Activated CD4-positive, alpha-beta memory T cell treated with anti-CD3 and anti-CD28 coated beads, Interleukin-2, amount 10 ng/mL, durations not matched to agents 7 days and 5 days (primary cell): ENCODE measurements at places on chromosomes 13 and 19.

GRCh38 chr13:65540175-65540574 is 1690.0 kb downstream of the PCDH9 start:
- no peaks in the 10 kb centered on the region for H3K27me3 ChIP-seq
- no peaks in the 10 kb centered on the region for H3K4me1 ChIP-seq
- H3K36me3 ChIP-seq = no peaks in the 10 kb centered on the region
- DNase-seq = no peak
- no peak overlapping the region for H3K4me3 ChIP-seq
- H3K27ac ChIP-seq = no peak overlapping the region

DNA sequence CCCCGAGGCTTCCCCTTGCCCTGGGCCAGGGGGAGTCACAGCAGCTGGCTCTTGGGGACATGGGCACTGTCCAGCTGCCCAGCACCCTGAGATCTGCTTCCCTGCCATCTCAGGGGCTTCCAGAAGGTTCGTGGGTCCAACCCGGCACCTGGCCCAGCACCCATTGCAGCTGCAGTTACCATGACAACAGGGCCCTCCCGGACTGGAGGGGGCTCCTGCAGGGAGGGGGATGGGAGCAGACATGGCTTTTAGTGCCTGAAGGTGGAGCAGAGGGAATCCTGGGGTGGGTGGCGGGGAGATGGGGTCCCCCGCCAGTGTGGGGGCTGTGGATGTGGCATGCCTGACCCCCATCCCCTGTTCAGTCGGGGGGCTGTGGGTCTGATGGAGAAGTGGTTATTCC is 14.7 kb downstream of the PIN1 start:
- H3K36me3 ChIP-seq = peaks cover 17% of the 10 kb centered on the region
- peaks cover 11% of the 10 kb centered on the region for H3K4me1 ChIP-seq
- no peaks in the 10 kb centered on the region for H3K27me3 ChIP-seq
- H3K27ac ChIP-seq = no peak overlapping the region
- no peak overlapping the region for H3K4me3 ChIP-seq

GRCh38 chr13:44410328-44410859 is 36.8 kb downstream of the SERP2 start:
- no peak overlapping the region for H3K4me3 ChIP-seq
- DNase-seq = no peak
- H3K27ac ChIP-seq = no peak overlapping the region
- no peaks in the 10 kb centered on the region for H3K4me1 ChIP-seq
- peaks cover 6% of the 10 kb centered on the region for H3K27me3 ChIP-seq
- no peaks in the 10 kb centered on the region for H3K36me3 ChIP-seq

- H3K27me3 ChIP-seq = no peaks in the 10 kb centered on the region
- H3K4me3 ChIP-seq = no peak overlapping the region
- no peak overlapping the region for H3K27ac ChIP-seq
- H3K4me1 ChIP-seq = no peaks in the 10 kb centered on the region
- no peaks in the 10 kb centered on the region for H3K36me3 ChIP-seq
These were observed 98.9 kb upstream of the SGCG start for GRCh38 chr13:23081901-23082300.

DNA sequence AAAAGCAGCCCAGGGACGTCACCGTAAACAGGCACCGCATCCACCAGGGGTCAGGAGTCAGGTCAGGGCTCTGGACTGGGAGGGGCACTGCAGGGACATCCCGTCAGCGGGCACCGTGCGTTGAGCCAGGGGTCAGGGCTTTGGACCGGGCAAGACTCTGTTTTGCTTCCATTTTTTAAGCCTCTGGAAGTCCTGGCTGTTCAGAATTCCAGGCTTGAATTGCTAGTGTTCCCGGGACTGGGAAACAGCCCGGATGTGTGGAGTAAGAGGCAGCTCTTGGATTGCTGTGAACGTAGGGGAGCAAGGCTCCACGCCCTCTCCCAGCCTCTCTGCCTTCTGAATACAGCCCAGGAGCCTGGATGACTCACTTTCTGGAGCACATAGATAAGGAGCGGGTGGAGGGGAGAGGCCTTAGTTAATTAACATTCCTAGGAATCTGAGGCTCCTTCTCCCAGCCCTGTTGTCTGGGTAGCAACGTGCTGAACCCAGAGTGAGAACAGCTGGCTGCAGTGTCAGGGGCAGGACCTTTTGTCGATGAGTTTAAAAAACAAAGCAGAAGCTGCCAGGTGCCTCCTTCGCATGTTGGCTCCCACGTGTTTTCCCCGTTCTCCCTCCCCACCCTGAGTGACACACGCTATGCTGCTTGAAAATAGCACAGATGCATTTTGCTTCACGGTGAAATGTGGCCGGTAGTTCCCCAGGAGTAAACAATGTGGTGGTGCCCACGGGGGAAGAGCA is 21.9 kb downstream of the ATP11A start:
- H3K27me3 ChIP-seq = no peaks in the 10 kb centered on the region
- no peak overlapping the region for H3K4me3 ChIP-seq
- no peak overlapping the region for H3K27ac ChIP-seq
- H3K36me3 ChIP-seq = no peaks in the 10 kb centered on the region
- H3K4me1 ChIP-seq = peaks cover 3% of the 10 kb centered on the region
- DNase-seq = no peak

DNA sequence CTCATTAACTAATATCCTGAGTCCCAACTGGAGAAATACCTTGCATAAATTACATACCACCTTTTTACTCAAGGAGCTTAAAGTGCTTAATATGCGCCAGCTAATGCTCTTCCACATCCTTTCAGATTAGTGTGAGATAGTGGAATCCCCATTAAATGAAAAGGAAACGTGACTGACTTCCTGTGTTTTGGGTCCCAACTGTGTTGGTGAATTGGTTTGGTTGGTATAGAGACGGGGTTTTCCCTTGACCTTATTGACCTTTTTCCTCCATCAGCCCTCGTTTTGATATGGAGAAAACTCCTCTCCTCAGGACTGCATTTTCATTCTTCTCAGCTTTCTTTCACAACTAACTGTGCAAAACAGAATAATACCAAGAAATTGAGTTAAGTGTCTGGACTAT is 163.5 kb downstream of the PAN3 start:
- H3K27me3 ChIP-seq = no peaks in the 10 kb centered on the region
- H3K27ac ChIP-seq = no peak overlapping the region
- H3K4me1 ChIP-seq = peaks cover 10% of the 10 kb centered on the region
- DNase-seq = no peak
- H3K4me3 ChIP-seq = no peak overlapping the region

DNA sequence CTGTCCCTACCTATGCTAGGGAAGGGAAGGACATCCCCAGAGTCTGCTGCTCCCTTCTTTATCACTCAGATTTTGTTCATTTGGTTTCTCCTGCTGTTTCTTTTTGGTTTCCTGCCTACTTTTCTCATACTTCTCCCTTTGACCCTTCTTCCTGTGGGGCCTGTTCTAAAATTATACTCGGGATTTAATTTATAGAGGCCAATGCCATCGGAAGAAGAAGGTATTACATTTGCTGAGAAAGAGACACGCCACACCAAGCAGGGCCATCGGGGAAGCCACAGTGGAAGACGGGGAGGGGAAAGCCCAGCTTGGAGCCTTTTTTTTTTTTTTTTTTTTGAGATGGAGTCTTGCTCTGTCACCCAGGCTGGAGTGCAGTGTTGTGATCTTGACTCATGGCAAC is 46.8 kb upstream of the FARP1 start:
- no peak for DNase-seq
- no peaks in the 10 kb centered on the region for H3K27me3 ChIP-seq
- no peak overlapping the region for H3K27ac ChIP-seq

DNA sequence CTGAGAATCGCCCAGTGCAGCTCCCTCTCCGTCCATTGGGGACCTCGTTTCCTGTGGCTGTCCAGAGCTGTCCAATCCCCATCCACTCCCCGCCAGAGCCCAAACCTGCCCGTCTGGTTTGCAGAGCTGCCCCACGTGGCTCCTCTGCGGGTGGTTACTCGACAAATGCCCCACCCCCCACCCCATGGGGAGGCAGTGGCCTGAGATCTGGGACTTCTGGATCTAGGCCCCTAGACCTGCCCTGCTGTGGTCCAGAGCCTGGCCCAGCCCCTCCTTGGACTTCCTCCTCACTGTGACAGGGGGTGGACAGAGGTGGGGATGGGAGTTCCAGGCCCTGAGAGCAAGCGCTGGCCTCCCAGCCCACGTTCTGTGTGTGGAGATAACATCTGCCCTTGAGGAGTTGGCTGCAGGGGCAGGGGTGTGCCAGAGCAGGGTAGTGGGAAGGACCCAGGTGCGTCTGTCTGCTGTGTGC is 29.1 kb downstream of the PAK4 start:
- H3K36me3 ChIP-seq = no peaks in the 10 kb centered on the region
- DNase-seq = no peak
- no peaks in the 10 kb centered on the region for H3K27me3 ChIP-seq
- no peak overlapping the region for H3K27ac ChIP-seq
- no peak overlapping the region for H3K4me3 ChIP-seq

DNA sequence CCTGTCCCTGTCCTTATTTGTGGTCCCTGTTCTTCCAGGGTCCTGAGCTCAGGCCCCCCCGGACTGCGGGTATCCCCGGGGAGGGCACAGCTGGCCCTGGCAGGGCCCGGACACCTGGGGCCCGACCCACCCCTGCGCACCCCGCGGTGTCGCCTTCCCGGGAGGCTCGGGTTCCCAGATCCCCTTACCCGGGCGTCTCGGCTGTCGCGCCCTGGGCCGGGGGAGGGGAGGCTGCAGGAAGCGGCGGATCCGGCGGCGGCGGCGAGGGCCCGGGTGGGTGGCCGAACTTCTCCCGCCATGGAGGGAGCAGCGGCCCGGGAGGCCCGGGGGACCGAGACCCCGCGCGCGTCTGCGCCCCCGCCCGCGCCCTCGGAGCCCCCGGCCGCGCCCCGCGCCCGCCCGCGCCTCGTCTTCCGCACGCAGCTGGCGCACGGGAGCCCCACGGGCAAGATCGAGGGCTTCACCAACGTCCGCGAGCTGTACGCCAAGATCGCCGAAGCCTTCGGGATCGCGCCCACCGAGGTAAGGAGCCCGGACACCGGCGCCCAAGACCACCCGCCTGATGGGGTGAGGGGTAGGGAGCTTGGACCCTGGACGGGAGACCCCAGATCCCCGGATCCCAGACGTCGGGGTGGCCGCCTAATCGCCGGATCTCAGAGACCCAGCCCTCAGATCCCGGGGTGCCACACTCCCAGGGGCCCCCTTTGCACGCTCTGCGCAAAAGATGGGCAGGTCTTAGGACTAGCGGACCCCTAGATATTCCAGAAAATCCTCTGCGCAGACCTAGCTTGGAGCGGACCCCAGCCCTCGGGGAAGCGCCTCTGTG is at the start of gene GIPC3:
Gene GIPC3, plus strand, starts transcription at position 178 of the 826 bp plus-strand sequence. Its CDS starts 120 bp downstream, at position 298.
- H3K4me1 ChIP-seq = no peaks in the 10 kb centered on the region
- no peak within 1 kb of the TSS for H3K27ac ChIP-seq
- H3K27me3 ChIP-seq = peaks cover 4% of the 10 kb centered on the region
- DNase-seq = no peak

GRCh38 chr19:55667006-55667381 is 8.0 kb upstream of the EPN1 start:
- peaks cover 20% of the 10 kb centered on the region for H3K4me1 ChIP-seq
- no peak overlapping the region for H3K4me3 ChIP-seq
- peaks cover 67% of the 10 kb centered on the region for H3K36me3 ChIP-seq
- H3K27me3 ChIP-seq = no peaks in the 10 kb centered on the region
- DNase-seq = no peak

DNA sequence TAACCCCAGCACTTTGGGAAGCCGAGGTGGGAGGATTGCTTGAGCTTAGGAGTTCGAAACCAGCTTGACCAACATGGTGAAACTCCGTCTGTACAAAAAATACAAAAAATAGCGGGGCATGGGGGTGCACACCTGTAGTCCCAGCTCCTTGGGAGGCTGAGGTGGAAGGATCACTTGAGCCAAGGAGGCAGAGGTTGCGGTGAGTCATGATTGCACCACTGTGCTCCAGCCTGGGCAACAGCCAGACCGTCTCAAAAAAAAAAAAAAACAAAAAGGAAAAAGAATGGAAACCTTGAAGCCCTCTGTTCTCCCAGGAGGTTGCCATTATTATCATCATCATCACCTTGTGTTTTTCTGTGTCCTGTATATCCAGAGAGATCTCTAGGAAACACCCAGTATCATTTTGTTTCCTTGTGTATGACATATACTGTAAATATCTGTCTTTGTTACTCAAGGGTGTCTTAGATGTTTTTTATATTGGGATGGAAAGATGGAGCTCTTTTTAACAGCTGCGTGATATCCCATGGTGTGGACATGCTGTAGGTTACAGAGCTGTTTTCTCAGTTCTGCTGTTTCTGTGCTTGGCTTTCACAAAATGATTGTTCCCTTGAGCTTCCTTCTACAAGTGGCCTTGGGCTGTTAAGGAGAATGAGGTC is 11.8 kb downstream of the CHAF1A start:
- no peak overlapping the region for H3K27ac ChIP-seq
- no peaks in the 10 kb centered on the region for H3K27me3 ChIP-seq
- DNase-seq = no peak
- H3K4me1 ChIP-seq = no peaks in the 10 kb centered on the region

DNA sequence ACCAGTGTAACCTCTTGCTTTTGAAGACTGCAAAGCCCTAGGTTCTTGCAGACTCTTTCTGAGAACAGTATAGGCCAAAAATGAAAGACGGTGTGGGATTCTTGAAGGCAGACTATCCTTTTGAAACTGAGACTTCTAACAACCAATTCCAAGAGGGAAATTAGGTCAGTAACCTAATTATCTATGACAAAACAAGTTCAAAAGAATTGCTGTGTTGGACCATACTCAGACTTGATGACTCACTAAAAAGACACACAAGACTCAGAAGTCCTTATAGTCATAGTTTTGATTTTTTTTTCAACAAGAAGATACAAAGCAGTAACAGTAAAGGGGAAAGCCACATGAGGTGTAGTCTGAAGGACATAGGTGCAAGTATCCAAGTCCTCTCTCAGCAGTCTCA is 624.0 kb upstream of the GPC6 start:
- DNase-seq = no peak
- no peaks in the 10 kb centered on the region for H3K36me3 ChIP-seq
- H3K4me3 ChIP-seq = no peak overlapping the region
- H3K27me3 ChIP-seq = no peaks in the 10 kb centered on the region
- H3K27ac ChIP-seq = no peak overlapping the region

GRCh38 chr19:28614634-28615545 is 598.1 kb downstream of the UQCRFS1 start:
- no peaks in the 10 kb centered on the region for H3K4me1 ChIP-seq
- H3K36me3 ChIP-seq = no peaks in the 10 kb centered on the region
- H3K27me3 ChIP-seq = no peaks in the 10 kb centered on the region
- no peak for DNase-seq

DNA sequence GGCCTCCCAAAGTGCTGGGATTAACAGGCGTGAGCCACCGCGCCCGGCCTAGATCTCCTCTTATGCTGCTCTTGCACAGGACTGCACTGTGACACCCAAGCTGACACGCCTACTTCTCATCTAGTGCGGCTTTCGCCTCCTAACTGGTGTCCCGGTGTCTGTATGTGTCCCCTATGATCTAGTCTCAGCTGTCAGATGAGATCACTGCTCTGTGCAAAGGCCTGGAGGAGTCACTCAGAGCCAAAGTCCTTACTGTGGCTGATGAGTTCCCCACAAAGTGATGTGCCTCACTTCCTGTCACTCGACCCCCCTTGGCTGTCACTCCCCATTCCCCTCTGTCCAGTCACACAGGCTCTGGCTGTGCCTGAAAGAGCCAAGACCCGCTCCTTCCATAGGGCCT is 2.5 kb downstream of the ZNF556 start:
- H3K27ac ChIP-seq = no peak overlapping the region
- no peaks in the 10 kb centered on the region for H3K4me1 ChIP-seq
- DNase-seq = no peak
